DMS153 (cell line): ENCODE measurements at places on chromosomes 12 and 14.

DNA sequence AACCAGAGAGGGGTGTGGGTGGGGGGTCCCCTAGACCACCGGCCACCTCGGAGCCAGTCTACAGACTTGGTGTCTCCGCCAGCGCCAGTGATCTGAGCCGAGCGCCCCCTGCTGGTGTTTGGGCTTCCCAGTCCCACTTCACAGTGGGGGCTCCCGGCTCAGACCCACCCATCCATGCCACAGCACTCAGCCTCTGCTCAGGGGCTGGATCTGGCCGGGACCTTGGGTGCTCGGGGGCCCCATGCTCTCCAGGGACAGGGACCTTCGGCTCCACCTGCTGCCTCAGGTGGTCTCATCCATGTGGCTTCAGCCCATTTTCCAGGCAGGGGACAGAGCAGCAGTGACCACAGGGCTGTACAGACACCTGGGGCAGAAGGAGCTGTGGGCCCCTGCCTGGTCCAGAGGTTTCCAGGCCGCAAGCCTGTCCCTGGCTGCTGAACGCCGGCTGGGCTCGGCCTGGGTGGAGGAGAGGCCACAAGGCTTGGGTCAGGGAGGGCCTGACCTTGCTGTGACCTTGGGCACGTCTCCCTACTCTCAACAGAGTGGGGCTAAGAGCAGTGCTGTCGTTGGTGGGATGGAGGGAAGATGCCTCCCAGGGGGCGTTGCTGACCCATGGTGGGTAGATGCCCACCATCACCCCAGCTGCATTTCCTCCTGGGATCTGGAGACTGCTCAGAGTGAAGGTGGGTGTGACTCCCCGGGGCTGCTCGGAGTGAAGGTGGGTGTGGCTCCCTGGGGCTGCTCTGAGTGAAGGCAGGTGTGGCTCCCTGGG lies 86.3 kb downstream of the KIF26A start:
- DNase-seq = no peak

- no peak for DNase-seq
These were observed 157.4 kb upstream of the CNTN1 start for GRCh38 chr12:40534828-40535227.

DNA sequence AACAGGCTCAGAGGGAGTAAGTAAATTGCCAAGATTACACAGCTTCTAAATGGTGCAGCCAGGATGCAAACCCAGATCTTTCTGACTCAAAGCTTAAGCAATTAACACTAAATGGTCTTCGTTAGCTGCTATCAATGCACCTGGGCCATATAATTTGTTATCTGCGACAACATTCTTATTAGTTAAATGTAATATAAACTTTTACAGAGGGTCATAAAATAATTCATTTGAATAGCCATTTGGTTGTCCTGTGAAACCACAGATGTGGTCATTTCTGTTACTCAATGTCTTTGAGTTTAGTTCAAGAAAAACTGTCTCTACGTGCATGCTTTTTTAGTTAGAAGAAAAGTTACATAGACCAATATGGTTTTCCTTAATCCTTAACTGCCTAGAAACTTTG lies 22.1 kb upstream of the NAP1L1 start:
- DNase-seq = no peak

DNA sequence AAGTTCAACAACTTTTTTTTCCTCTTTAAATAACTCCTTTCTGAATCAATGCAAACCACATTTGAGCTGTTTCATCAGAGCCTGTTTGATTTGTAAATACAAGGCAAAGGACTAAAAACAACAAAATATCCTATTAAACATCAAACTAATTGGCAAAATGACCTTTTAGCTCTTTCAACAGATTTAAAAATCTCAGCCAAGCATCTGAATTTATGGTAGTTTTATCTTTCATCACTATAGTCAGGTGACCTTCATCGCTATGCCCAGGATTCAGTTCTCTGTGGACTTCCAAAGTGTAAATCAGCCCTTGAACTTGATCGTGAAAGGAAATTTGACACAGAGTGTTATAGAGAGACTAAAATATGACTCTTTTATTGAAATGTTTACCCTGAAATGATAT lies 1554.5 kb upstream of the FLRT2 start:
- no peak for DNase-seq

DNA sequence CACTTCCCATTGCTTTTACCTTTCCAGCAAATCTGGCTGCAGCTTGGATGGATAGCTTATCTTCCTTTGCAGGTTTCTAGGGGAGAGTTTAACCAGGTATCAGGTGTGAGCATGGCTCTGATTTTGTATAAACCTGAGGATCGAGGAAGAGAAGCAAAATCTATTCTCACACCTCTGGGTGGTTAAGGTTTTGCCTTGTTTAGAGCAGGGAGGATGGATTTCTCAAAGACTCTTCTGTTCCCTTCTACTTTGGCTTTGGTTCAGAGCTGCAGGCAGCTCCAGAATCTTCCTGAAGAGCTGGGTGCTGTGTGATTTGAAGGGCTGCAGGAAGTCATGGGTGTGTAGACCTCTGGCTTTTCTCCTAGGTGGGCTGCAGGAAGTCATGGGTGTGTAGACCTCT lies 1.7 kb downstream of the JDP2 start:
- no peak for DNase-seq

DNA sequence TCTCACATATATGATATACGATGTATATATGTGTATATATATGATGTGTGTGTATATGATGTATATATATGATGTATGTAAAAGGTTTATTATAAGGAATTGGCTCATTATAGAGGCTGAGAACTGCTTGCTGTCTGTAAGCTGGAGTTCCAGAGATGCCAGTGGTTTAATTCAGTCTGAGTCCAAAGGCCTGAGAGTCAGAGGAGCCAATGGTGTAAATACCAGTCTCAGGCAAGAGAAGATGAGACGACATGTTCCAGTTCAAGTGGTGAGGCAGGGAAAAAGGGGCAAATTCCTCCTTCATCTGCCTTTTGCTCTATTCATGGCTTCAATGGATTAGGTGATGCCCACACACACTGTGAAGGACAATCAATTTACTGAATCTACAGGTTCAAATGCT lies 17.1 kb upstream of the STYK1 start:
- DNase-seq = no peak

GRCh38 chr14:60116181-60116580 lies 24.5 kb downstream of the PCNX4 start:
- no peak for DNase-seq

- no peak for DNase-seq
These were observed 84.3 kb downstream of the PLCZ1 start for GRCh38 chr12:18653465-18653864.

- no peak for DNase-seq
These were observed 71.2 kb downstream of the GALNT4 start for GRCh38 chr12:89453121-89453978.

DNA sequence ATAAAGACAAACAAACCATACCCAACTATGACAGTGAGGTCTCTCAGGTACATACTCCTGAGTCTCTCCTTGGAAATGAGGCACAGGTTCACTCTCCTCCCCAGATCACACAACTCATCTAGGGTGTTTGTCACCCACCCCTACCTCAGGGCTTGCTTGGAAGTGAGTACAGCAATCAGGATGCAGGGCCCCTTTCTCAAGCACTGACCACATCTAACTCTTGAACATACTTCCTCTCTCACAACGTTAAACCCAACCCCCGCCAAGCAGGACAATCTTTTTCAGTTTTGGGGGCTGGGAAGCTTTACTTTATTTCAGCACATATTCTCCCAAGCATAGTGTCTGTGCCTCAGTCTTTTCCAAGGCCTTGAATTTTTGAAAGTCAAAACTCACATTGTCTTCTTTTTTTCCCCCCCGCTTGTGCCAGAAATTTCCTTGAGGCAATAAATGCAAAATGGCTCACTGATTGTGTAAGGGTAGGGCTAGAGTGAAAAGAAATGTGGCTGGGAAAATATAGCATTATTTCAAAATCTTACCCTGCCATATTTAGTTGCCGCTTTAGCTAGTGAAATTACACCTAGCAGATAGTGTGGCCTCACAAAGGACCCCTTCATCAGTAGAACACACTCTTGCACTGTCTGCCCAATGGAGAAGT lies 2.4 kb upstream of the GPR65 start:
- no peak for DNase-seq

GRCh38 chr12:71605039-71605438 lies 58.6 kb downstream of the ZFC3H1 start:
- DNase-seq = peak; percentile 28

DNA sequence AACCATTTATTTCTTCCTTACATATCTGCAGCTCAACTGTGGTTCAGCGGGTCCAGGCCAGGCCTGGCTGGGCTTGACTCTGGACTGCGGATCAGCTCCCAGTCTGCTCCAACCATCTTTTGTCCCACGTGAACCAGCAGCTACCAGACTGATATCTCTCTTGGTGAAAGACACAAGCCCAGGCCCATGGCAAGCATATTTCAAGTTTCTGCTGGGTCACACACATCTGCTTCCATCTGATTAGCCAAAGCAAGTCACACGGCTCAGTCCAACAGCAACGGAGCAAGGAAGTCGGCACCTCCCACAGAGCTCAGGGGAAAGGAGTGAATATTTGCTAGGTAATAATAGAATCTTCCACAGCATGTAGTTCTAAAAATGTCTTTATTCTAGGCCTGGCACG lies 24.7 kb upstream of the MARK3 start:
- DNase-seq = no peak

GRCh38 chr14:45065956-45066355 lies 18.0 kb upstream of the PRPF39 start:
- no peak for DNase-seq

GRCh38 chr12:14695715-14696141 lies 671 bp downstream of the GUCY2C start:
- DNase-seq = no peak

DNA sequence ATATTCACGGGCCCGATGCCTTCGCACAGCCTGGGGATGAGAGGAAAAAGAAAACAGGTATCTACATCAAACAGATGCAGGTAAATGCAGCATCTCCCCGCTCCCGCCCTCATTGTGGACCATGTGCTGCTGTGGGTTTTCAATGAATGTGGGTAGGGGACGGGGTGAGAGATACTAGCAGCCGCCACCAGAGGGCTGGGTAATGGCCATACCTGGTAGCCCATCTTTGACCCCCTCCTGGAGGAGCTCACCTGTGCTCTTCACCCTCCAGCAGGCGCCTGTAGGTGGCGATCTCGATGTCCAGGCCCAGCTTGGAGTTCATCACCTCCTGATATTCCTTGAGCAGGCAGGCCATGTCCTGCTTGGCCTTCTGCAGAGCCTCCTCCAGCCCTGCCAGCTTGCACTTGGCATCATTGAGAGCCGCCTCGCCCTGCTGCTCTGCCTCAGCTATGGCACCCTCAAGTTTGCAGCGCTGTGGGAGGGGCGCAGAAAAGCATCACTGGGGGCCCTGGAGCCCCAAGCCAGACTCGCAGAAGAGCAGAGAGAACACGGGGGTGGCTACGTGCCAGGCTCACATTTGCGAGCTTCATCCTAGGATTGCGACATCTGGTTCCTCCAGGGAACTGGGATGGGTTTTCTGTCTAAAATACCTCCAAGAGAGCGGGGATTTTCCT lies 10.2 kb downstream of the KRT82 start:
- DNase-seq = peak; percentile 25

DNA sequence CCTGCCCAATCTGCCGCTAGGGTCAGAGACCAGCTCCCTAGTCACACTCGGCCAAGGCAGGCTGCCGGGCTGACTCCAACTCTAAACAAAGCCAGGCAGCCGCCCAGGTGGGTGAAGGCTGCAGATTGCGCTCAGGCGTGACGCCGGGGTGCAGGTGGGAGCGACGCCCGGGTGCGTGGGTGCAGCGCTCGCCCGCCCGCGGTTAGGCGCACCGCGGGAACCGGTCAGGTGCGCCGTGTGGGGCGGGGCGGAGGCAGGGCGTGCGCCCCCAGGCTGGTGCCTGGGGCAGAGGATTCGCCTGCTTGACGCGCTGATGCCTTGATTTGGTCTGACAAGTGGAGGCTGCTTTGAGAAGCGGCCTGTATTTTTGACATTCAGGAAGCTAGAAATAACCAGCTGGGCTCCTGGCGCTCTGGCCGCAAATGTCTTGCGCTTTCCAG lies 126.7 kb upstream of the HIF1A start:
- peak; percentile 28 for DNase-seq

GRCh38 chr14:55381561-55381960 lies 30.1 kb downstream of the ATG14 start:
- no peak for DNase-seq

DNA sequence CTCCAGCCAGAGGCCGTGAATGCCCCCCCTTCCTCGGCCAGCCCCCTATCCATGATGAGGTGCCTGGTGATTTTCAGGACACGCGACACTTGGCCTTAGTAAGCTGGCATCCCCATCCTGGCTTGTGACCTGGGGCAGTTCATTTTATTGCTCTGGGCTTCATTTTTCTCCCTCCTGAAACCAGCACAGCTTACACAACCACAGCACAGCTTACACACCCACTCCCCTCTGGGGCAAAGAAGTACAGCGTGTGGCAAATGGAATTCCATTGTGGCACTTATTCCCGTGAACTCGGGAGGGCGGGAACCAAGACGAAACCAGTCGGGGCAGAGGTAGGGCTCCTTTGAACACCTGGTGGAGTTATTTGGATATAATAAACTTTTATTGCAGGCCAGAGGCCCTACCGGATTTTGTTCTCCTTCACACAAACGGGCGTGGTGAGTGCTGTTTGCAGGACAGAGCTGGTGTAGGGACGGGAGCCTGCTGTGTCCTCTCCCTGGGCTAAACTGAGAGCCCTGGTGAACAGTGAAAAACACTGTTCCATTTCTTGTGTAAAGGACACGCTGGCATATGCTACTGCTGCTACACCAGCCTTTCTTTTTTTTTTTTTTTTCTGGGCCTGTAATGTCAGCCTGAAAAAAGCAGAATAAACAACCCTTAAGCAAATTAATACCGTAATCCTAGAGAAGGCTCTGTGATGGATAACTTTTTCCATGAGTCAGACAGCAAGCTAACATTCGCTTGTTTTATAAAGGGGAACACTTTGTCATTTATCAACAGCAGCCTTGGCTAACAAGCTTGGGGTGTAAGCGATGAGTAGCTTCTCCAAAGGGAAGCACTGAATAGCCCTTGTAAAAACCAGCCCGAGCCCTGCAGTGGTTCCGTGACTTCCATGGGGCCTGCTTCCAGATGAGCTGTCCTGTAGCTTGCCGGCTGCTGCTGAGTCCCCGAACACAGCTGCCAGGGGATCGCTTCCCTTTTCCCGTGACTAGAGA lies 29.3 kb downstream of the CD9 start:
- peak; percentile 54 for DNase-seq

GRCh38 chr12:44286821-44287505 lies 451.1 kb downstream of the TMEM117 start:
- DNase-seq = no peak

GRCh38 chr12:3326156-3326849 lies 164.7 kb upstream of the PRMT8 start:
- no peak for DNase-seq

GRCh38 chr14:101875727-101876554 lies 88.4 kb upstream of the DYNC1H1 start:
- DNase-seq = no peak

DNA sequence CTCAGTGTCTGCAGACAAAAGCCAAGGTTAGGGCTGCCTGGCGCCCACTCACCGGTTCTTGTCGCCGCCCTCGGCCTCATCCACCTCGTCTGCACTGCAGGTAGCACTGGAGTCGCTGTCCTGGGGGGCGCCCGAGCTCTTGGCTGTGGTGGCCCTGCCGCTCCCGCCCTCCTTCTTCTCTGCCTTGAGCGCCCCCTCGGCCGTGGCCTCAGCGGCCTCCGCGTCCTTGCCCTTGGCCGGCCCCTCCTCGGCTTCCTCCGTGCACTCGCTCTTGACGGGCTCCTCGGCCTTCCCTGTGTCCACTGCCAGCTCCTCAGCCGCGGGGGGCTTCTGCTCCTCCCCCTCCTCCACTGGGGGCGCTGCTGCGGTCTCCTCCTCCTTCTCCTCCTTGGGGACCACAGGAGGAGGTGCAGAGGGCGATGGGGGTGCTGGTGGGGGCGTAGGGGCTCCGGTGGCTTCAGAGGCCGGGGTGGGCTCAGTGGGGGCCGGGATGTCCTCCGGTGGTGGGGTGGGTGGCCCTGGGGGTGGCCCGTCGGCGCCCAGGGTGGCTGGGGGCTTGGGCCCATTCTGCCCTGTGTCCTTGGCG lies 77.2 kb downstream of the RFLNA start:
- DNase-seq = no peak
